Frontal cortex (tissue), 4 donors: ENCODE measurements at places on chromosomes 11 and 22.

DNA sequence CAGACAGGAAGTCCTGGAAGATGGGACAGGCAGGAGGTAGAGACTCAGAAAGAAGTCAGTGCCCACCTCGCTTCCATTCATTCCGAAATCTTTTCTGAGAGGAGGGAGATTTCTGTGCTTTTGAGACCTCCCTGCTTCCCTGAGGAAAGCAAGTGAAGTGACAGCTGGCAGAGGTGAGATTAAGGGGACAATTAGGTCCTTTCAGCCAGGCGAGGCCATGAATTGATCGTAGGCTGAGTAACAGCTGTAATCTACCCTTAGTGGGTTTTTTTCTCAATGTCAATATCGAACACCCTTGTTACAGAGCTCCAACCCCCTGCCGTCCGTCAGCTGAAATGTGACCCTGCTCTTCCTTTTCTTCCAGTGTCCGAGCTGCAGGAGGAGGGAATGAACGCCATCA is 96.0 kb downstream of the PARVA start:
- no peak for DNase-seq

GRCh38 chr11:13127161-13127560 is 118.0 kb downstream of the RASSF10 start:
- DNase-seq, result no peak

- no peak for DNase-seq
These were observed 22.3 kb upstream of the HTR3A start for GRCh38 chr11:113952588-113952987.

GRCh38 chr11:99686838-99687237 is 666.1 kb downstream of the CNTN5 start:
- DNase-seq, result no peak

GRCh38 chr11:33178443-33179180 is 17.3 kb upstream of the CSTF3 start:
- no peak for DNase-seq

DNA sequence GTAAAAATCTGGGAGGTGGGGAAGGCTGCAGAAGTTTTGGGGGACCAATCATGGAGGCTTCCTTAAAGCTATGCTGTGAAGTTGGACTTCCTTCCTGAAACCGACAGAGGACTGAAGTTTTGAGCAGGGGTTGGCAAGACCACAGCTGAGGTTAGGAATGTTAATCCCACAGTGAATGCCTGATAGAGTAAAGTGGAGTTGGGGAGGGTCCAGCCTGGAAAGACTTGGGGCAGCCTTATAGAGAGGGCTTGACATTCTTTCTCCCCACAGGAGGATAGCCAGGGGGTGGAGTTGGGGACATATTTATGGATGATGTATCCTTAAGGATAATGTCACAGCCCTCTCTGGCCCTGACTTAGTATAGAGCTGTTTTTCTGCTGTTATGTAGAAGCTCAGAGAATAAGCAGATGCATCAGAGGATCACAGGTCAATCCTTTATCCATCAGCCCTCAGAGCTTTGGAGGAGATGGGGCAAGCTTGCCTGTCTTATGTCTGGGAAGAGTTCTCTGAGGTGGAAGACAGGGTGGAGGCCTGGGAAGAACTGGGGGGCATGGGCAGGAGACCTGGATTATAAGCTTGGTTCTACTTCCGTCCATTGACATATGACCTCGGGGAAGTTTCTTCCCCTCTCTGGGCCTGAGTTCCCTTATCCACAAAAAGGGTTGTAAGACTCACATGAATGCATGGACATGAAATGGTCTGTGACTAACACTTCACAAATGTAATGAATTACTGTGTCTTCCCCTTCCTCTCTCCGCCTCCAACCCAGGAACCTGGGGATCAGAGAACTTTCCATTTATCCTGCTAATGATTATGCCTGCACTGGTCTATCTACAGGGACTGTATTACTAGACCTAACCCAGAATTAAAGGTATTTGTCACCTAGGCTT is 317.8 kb downstream of the MIAT start:
- no peak for DNase-seq

GRCh38 chr22:37033605-37034430 is 14.3 kb downstream of the MPST start:
- no peak for DNase-seq

GRCh38 chr11:78651136-78651775 is 76.6 kb upstream of the NARS2 start:
- no peak for DNase-seq

DNA sequence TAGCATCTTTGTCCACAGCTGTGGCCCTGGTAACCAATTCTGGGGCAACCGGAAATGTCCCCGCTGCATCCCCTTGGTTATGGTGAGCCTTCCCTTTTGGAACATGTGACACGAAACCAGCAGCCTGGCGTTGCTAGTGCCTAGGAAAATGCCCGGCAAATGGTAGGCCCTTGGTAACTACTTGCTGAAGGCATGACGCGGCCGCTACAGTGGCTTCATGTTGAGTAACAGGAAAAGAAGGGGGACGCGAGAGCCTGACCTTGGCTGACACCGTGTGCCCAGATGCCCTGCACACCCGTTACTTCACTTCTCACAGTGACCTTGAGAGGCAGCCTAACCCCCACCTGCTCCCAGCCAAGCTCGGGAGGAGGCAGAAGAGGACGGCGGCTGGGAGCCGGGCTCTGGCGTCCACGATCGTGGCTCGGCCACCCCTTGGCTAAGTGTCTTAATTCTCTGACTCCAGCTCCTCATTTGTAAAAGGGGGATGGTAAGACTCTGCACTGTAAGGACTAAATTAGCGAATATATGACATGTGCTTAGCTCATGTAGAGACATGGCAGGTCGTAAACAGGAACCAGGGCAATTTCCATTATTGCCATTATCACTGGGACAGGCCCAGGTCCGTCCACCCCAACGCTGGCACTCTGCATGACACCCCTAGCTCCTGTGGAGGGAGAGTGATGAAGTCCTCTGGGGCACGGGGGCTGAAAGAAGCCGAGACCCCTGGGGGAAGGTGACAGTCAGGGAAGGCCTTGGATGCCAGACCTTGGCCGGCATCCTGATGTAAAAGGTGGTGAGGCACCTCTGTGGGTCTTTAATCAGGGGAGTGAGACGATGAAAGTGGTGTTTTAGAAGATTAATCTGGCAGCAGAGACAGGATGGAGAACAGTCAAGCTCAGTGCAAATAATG is 18.9 kb downstream of the IFT27 start:
- no peak for DNase-seq

- DNase-seq, result no peak
These were observed 102.1 kb downstream of the C11orf91 start for GRCh38 chr11:33598426-33599069.

DNA sequence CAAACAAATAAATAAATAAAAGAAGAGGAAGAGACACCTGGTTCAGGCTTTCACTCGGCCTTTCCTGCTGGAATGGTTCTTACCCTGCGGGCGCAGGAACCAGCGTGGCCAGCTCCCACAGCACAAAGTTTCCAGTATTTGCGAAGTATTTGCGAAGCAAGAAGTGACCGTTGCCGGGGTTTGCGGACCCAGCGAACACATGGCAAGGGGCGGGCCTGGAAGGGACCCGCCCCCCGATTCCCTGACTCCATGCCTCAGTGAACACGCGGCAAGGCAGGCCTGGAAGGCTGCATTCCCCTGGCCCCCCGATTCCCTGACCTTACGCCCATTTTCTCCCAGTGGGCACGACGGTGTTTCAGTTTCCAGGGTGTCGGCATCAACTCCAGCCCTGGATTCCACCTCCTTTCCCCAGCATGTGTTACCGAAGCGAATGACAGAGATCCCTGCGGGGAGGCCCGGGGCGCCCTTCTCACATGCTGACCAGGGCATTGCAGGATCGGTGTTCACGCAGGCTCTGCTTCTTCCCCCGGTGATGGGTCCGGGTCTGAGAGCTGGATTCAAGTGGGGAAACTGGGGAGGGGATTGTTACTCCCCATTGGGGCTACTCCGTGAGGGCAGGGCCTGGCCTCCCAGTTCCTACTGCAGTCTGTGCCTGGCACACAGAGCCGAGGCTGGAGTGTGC is 102.8 kb downstream of the MPPED1 start:
- DNase-seq, result no peak

GRCh38 chr11:33321422-33321821 is 64.2 kb downstream of the HIPK3 start:
- DNase-seq, result no peak

- no peak for DNase-seq
These were observed 3.2 kb downstream of the MMP11 start for GRCh38 chr22:23775779-23776375.

DNA sequence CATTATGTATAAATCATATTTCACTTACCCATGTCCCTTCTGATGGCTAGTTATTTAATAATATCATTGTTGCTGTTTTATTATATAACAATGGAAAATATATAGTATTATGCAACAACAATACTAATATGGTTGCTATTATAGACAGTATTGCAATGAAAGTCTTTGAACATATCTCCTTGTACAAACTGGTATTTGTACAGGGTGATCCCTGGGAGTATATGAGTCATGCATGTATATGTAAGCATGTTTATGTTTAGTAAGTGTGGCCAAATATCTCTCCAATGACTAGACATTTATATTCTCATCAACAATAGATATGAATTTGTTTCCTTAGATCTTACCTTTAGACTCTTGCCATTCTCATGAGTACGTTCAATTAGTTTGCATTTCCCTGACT is 55.9 kb downstream of the KCNC1 start:
- DNase-seq, result no peak

DNA sequence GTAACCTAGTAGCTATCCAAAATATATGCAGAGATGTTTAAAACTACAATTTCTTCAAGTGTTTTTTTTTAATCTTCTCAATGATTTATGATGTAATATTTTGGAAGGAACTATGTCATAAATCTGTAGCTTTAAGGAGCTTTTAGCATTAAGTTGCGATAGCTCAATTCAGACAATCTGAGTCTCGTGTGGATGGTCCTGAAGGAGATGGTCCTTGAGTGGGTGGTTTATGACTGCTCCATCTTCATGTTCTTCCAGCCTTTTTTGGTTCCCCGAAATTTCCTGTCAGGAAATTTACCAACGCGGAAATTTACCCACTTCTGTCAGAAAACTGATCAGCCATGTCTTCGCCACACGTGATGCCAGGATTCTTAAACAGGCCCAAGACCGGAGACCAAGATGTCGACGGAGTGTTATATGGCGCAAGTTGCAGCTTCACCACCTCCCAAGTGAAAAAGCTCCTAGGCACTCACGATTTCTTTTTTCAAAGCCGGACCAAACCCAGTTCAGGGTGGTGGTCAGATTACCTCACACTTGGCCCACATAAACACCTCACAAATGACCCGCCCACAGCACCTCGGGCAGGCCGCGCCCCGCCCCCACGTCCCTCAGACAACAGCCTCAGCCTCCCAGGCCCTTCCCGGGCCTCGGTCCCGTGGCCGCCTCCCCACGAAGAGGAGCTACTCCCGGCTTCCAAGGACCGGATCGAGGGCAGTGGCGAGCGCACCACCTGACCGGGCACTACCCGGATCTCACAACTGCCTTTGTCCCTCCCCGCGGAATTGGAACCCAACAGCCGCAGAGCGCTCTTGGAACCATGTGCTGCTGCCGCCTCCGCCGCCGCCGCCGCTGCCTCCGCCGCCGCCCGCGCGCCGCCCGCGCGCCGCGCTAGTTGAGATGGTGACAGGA is at the start of gene MORC2:
Gene MORC2, minus strand, starts transcription at position 760 of the 909 bp plus-strand sequence. CDS start 885 bp downstream, outside the sequence.
- no peak for DNase-seq

DNA sequence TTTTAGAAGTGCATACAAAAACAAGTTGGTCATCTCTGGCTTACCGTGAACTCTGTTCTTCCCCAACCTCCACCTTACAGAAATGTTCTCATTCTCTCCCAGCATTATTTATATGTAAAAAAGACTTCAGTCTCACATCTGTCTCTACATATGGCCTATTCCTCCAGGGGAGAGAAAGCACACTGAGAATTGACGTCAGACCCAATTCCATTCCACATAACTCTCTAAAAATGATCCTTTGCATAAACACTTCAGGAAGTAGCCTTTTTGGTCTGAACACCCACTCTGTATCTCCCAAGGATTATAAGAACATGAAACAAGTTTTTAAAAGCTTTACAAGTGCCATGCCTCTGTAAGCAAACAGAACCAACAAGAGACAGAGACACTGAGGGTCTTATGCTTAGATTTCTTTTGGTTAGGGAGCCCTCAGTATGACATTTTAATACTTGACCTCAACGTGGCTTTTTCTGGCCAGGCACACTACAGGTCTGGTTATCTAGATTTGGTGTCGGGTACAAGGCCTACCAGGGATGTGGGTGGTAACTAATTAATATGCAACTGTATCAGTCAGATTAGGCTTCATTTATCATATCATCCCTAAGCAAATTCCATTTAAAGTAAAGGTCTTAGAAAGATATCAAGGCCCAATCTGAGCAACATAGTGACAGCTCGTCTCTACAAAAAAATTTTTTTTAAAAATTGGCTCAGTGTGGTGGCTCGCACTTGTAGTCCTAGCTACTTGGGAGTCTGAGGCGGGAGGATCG is 48.5 kb upstream of the PPP2R1B start:
- no peak for DNase-seq

DNA sequence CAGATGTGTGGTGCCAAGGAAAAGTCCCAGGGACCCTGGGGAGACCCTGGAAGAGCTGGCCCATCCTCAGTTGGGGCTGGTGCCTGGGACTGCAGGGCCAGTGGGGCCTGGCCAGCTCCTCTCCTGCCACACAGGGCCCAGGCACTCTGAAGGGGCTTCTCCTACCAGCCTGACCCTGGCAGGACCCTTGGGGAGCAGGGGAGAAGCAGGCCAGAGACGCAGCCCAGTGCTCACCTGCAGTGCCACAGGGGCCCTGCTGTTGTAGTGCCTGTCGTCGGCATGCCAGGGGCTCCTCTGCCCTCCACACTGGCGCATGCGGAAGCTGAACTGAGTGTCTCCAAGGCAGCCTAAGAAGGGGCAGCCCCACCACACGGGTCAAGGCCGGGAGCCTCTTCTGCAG is 9.1 kb downstream of the DENND6B start:
- DNase-seq, result no peak

DNA sequence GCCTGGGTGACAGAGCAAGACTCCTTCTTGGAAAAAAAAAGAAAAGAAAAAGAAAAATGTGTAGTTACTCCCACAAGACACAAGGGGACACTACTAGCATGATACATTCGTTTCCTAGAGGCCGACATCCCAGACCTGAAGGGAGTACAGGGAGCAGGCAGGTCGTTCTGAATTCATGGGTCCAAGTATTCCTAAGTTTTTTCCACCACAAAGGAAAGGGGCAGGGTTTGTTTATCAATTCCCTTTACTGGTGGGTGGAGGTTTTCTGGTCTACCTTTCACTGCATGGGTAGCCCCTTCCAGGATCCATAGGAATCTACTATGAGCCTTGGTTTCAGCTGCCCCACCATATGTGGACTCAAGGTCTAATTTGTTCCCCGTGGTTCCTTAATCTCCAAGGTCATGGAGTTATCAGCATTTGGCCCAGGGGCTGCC is 11.8 kb downstream of the TIGD3 start:
- DNase-seq, result peak; percentile 89

DNA sequence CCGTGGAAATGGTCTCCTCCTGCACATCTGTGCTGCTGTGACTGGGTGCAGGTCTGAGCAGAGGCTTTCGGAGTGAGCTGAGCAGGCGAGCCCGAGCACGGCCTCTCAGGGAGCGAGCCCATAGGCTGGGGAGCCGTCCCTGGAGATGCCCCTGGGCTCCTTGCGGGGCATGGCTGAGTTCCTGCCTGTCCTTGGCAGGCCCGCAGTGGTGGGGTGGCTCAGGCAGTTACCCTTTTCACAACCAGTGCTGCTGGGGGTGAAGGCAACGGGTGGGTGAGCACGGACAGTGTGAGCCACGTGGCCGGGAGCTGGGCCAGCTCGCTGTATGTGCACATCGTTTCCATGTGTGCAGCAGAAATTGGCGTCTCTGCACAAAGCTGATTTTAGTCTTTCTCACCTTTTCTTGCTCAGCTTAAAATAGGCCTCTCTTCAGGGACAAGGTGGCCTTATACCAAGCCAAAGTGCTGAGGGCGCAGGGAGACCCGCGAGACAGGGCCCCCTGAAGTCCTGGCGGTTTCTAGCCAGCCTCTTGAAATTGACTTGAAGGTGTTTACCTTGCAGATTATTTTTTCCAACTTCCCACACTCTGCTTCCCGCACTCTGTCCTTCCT is at the start of gene TP53AIP1:
Gene TP53AIP1, minus strand, starts transcription at position 55 of the 611 bp plus-strand sequence. CDS start 5,053 bp downstream, outside the sequence.
- no peak for DNase-seq
